ENCODE measurements at places on chromosomes 2 and 18. TPM values are rescaled to one million over a fixed set of nuclear protein-coding genes. Genes with fewer than 3 reads are reported as not detected.

Gene TRIP12
- 235 TPM for total RNA-seq

Gene PLEK
- total RNA-seq: not detected

Gene RAB6C
- total RNA-seq: not detected

Gene SPATA3
- total RNA-seq: not detected

Gene VWA3B
- total RNA-seq: 0.66 TPM

Gene COL4A4
- under 0.01 TPM for total RNA-seq

Gene SOX11
- not detected for total RNA-seq

Gene CPO
- not detected for total RNA-seq

Gene TUBB8B
- total RNA-seq: not detected

Gene PPP1R1C
- 2.5 TPM for total RNA-seq

Gene GALNT13
- not detected for total RNA-seq

Gene TUBA3E
- total RNA-seq: not detected

Gene ITPRIPL1
- total RNA-seq: not detected

Gene XIRP2
- total RNA-seq: 0.07 TPM

Gene SOS1
- 23.7 TPM for total RNA-seq

Gene REG3A
- total RNA-seq: not detected

Gene FAP
- 52.8 TPM for total RNA-seq

Gene SLC9A4
- 0.07 TPM for total RNA-seq

Gene RNF152
- 14.9 TPM for total RNA-seq

Gene TXNDC2
- not detected for total RNA-seq

Gene LDLRAD4
- 0.17 TPM for total RNA-seq

Gene ACTG2
- 2.2 TPM for total RNA-seq

Gene RUFY4
- not detected for total RNA-seq

Gene TMEM37
- not detected for total RNA-seq

Gene CD8B2
- not detected for total RNA-seq

Gene BOD1L2
- not detected for total RNA-seq

Gene SERPINB13
- 8.8 TPM for total RNA-seq

Gene NCKAP1
- total RNA-seq: 153 TPM

Gene FIGLA
- not detected for total RNA-seq

Gene FBXO48
- total RNA-seq: 1.6 TPM

Gene SLC30A3
- 0.17 TPM for total RNA-seq

Gene PLB1
- total RNA-seq: 4.2 TPM

Gene MBD2
- total RNA-seq: 31.3 TPM

Gene GRB14
- total RNA-seq: 7.3 TPM

Gene RESP18
- not detected for total RNA-seq

Gene PROM2
- 73.5 TPM for total RNA-seq

Gene MEIS1
- 4.3 TPM for total RNA-seq

Gene IHH
- not detected for total RNA-seq

Gene GPR148
- not detected for total RNA-seq
